ENCODE measurements at places on chromosomes 5 and 9.

DNA sequence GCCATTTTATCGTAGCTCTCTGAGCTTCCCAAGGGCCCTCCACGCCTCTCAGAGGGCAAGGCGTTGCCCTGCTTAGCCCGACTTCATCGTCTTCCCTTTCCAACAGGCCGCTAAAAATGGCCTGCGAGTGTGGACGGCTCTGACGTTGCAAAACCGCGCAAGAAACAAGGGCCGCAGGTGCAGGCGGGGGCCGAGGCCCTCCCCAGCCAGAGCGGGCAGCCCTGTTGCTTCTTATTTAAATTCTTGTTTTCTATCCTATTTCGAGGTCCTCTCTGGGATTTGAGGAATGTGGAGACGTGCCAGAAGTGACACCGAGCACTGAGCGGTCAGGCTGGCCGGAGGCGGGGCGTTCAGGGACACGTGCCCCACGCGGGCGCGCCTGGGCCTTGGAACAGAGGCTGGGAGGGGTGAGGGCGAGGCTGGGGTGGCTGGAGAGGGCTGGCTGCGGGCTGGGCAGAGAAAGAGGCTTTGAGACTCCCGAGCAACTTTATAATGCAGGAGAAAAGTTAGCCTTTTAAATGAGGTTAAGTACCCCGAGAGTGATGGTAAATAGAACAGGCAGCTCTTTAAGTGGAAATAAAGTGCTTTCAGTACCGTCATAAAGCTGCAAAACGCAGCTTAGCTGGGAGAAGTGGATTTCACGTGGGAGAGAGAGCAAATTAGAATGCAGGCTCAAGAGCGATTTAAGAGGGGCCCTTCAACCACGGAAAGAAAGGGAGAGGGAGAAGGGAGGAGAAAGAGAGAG is 243.6 kb downstream of the AUH start:
- no peak for DNase-seq

- DNase-seq: no peak
Observed at GRCh38 chr5:126912616-126913200, 117.7 kb downstream of the MARCHF3 start.

DNA sequence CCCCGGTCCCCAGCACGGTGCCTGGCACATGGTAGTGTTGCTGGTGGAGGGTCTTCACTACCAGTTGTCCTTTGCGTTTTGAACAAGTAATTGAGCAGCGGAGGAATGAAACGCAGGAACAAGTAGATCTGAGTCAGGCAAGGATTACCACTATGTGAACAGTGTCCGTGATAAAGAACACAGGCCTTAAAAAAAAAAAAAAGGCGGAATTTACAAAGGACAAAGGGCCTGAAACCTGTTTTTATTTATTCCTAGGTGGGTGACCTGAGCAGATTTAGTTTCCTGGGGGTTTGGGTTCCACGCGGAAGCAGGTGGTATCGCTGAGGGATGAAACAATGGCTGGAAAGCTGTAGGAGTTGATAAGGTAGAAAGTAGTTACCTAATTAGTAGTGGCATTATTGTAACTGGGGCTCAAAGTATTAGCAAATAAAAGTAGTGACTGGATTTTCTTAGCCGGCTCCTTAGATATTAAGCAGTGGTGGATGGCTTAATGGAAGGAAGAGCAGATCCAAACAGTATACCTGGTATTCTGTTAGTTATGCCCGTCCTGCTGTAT is 1.1 kb downstream of the RUSC2 start:
- no peak for DNase-seq

DNA sequence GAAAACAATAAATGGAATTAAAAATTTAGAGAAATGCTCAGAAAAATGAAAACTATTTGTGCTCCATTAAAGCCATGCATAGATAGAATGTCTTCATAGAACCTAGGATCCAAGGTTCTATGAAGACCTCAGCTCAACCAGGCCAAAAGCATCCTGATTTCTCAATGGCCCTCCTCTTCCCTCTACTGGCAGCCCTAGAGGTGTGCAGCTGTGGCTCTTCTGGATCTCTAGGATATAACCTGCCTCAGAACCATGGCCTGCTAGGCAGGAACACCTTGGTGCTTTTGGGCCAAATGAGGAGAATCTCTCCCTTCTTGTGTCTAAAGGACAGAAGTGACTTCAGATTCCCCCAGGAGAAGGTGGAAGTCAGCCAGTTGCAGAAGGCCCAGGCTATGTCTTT is 15.1 kb downstream of the IFNA1 start:
- DNase-seq: no peak

DNA sequence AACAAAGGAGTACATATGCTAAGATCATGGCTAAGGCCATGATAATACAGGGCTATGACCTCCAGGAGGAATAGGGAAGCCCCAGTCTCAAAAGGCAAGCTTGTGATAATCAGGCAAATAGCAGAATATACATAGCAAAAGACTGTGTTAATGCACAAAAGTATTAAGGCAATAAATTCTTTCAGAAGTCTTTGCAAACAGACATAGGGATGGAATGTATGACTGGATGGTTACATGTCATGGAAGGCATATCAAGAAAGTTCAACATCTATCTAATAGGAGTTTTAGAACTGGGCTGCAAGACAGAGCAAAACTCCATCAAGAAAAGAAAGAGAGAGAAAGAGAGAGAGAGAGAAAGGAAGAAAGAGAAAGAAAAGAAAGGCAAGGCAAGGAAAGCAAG is 264.5 kb upstream of the CDH6 start:
- DNase-seq: no peak

- DNase-seq: no peak
Observed at GRCh38 chr5:133499895-133500294, 112.4 kb downstream of the FSTL4 start.

DNA sequence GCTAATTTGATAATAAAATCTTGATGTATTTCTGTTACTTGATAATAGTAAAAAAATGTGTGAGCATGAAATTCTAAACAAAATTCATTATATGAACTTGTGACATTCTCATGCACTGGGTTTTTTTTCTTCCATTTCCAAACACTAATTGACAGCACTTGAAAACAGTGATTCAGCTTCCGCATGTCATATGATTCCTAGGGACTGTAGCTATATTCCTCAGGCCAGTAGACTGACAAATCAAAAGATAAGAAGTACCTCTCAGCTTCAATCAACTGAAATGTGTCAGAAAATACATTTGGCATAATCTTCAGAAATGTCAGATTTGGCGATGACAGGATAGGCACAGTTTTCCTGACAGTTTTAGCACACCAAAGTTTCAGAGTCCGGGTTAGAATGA is 52.5 kb downstream of the EFNA5 start:
- DNase-seq: no peak

DNA sequence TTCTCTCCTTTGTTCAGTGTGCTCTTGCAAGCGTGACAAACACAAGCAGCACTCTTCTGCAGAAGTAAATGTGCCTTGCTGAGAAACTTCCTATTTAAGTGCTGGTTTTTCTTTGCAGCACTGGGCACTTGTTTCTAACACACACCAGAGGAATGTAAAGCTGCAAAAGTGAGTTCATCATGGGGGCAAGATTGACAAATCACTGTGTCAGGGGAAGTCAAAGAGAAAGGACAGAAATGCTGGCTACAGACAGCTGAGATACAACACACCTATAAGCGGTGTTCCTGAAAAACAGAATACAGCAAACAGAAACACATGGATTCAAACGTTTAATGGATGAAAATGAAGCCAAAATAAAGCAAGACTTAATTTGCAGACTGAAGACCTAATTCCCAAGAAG is 19.6 kb downstream of the ROR2 start:
- no peak for DNase-seq

DNA sequence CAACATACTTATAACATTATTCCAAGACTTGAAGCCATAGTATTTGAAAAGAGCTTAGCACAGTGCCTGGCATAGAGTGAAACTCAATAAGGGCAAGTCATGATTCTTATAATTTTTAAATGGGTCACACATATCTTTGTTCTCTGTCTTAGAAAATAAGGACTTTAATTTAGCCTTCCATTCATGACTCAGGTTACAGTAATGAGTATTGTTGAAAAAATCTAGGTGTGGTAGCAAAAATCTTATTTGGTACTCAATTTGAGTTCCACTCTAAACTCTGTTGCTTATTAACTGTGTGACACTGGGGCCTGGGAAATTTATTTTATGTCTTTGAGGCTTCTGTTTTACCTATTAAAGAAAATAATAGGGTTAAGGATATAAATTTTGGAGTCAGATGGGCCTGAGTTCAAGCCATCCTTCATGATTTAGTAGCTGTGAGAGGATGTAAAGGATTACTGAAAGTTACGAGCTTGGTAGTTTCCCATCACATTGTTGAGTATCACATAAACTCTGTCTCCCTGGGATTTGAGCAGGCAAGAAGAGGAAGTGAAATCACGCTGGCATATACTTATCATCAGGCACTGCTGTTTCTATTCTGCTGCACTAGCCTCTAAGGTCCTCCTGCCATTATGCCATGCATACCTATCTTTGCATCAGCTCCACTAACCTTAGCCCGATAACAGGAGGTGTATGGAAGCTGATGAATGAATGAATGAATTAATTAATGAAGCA is 1.5 kb downstream of the SPINK9 start:
- no peak for DNase-seq

DNA sequence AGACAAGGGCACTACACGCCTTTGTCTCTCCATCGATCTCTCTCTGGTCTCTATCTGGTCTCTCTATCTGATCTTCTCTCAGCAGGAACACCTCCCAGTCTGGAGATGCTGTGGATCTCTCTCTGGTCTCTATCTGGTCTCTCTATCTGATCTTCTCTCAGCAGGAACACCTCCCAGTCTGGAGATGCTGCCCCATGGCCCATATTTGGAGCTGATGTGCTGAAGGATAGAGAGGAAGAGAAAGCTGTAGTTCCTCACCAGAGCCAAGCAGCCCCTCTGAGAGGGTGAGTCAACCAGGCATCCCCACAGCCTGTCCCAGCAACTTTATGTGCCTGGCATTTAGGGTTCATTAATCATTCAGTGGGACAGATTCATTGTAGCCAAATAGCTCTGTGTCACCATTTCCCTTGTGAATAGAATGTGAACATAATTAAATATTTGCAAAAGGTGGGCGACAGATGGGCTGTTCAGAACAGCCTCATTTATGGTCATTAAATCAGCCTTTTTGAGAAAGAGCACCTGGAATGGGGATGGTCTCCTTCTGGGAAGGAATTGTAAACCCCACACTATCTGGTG is 189.3 kb upstream of the MAST4 start:
- no peak for DNase-seq

GRCh38 chr9:112242147-112242804 is 67.2 kb upstream of the SUSD1 start:
- DNase-seq: no peak

DNA sequence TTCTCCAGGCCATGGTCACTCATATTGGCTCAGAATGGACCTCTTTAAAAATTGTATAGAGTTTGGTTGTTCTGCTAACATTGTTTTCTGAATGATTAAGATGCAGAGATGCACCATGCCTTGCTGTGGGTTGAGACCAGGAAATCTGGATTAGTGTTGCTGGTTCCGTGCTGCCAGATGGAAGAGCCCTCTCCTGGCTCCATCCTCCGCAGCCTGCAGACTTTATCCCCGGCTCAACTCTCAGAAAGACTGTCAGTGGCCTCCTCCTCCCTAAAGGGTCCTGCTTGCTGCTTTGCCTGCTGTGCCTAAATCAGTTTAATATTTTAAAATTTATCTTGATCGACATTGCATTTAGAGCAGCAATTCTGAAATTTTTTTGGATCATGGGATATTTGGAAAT is 196.7 kb downstream of the TENT4A start:
- no peak for DNase-seq

- DNase-seq: peak; percentile 20
Observed at GRCh38 chr9:130128733-130129431, 43.3 kb upstream of the NCS1 start.

- DNase-seq: no peak
Observed at GRCh38 chr5:124634228-124634739, 112.2 kb downstream of the ZNF608 start.

DNA sequence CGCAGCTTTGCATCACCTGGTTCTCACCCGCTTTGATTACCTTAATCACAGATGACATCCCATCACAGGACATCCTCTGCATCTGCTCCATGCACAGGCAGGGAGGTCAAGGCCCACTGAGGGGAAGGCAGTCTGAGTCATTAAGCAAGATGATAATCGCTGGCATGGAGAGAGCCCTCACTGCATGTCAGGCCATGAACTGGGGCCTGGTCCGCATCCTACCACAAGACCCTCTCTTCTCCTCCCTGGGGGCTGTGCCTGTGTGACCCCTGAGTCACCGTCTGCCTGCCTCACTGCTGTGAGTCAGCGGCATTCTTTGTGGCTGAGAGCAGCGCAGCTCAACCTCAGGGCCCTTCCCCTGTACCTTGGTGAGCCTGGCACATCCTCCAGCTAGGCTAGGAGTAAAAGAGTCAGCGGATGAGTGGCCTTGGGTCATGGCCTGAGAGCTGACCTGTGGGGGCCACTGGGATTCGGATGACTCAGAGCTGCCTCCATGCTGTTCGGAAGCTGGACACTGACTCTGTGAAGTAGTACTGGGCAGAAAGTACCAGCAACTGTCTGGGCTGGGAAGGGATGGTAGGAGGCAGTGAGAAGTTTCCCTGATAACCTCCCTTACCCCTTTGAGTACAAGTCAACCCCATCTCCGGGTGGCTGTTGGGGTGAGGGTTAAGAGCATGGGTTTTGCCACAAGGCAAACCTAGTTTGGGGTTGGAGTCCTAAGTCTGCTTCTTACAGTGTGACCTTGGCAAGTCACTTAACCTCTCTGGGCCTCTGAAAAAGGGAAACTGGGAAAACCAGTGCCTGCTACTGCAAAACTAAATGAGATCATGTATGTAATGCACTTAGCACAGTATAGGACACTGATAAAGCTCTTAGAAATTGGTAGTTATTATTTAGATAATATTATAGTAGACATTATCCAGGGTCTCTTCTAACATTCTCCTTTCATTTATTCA is 14.6 kb upstream of the ARSI start:
- no peak for DNase-seq

DNA sequence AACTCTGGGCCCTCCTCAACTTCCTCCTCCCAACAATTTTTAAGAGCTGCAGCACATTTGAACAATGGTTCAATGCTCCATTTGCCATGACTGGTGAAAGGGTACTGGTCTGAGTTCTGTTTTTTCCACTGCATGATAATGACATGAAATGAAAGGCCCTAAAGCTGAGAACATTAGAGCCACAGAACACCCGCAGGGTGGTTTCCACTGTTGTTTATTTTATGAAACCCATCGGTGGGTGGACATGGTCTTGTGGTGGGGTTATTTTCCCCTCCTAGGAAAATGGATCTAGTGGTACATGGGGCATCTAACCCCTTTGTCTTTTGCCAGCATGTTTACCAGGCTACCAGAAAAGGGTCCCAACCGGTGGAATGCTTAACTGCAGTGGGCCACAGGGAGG is 71.8 kb downstream of the SMARCA2 start:
- DNase-seq: no peak

Measured in activated CD4-positive, alpha-beta T cell treated with anti-CD3 and anti-CD28 coated beads for 24 hours (primary cell).